ENCODE measurements at places on chromosomes 5 and 9. TPM values are rescaled to one million over a fixed set of nuclear protein-coding genes. Genes with fewer than 3 reads are reported as not detected.

GRCh38 chr5:152623951-152624350 is 218.9 kb upstream of the NMUR2 start:
- no peak for DNase-seq

DNA sequence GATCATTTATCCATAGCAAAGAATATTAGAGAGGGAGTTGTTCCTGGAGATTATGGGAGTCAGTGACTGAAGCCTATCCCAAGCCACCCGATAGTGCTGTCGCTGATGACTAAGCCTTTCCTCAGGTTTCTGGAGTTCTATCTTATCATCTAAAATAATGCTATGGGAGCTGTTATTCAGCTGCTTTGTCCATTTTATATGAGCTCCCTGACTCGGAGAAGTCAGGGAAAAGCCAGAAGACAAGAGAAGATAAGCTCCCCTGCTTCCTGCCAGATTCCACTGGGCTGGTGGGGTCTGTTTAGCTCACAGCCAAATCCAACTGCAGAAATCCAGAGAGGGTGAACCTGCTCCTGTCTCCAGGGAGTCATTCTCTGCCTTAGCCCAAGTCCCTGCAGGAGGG is 148.2 kb downstream of the DROSHA start:
- no peak for DNase-seq

GRCh38 chr9:18330401-18331309 is 143.3 kb upstream of the ADAMTSL1 start:
- no peak for DNase-seq

GRCh38 chr5:6411141-6411540 is 32.8 kb upstream of the MED10 start:
- DNase-seq = no peak

GRCh38 chr9:133887540-133888047 is 104.5 kb downstream of the VAV2 start:
- DNase-seq = no peak

GRCh38 chr9:27367175-27367798 is 70.3 kb upstream of the EQTN start:
- DNase-seq = no peak

DNA sequence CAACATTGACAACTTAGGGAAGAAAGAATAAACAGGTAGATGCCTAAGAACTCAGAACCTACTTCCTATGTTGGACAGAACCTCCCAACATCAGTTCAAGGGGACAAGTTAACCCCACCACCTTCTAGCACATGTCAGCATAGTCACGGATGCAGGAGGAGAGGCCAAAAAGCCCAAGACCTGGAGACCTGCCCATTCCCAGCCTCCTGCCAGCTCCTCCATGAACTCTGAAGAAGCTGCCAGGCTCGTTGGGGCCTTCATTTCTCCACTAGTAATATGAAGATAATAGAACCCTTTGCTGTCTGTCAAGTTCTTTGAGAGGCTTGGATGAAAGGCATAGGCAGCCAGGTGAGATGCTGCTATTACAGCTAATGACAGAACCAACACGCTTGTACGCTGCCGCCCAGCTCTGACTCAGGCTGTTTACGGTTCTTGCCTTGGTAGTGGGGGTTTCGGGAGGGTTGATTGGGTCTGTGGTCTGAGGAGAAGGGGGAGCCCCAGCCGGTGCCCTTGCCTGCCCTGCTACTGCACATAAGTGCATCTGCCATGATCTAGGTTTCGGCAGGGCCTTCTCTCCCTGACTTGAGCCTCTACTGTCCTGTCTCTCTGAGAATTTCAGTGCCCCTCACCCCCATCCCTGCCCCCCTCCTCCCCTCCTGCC is 82.2 kb downstream of the NRG2 start:
- DNase-seq = no peak

Gene SLC34A1
- 200 TPM for polyA plus RNA-seq

Gene CAMK4
- 6.1 TPM for polyA plus RNA-seq
